ENCODE measurements at places on chromosomes 12 and 14.

DNA sequence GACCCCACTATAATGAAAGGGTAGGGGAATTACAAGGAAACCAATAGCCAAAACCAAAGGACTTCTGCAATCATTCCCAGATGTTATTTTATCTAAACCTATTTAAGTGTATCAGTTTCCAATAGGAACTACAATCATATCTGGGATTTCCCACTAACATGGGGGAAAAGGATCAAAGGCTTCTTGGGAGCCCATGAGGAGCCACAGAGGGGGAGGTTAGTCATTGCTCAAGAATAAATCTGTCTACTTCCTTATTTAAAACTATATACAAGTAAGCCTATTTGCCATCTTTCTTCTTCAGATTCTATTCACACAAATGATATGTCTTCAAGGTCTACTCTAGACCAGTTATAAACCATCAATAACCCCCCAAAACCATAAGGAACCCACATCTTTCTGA, 33.1 kb downstream of the FGD6 start:
- no peak for DNase-seq

DNA sequence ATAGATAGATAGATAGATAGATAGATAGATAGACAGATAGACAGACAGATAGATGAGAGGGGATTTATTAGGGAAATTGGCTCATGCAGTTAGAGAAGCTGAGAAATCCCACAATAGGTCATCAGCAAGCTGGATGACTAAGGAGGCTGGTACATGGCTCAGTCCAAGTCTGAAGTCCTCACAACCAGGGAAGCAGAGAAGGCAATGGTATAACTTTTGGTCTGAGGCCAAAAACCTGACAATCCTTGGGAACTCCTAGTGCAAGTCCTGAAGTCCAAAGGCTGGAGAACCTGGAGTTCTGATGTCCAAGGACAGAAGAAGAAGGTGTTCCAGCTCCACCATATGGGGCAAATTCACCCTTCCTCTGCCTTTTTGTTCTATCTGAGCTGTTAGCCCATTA, 517.6 kb upstream of the ATP2B1 start:
- no peak for DNase-seq

DNA sequence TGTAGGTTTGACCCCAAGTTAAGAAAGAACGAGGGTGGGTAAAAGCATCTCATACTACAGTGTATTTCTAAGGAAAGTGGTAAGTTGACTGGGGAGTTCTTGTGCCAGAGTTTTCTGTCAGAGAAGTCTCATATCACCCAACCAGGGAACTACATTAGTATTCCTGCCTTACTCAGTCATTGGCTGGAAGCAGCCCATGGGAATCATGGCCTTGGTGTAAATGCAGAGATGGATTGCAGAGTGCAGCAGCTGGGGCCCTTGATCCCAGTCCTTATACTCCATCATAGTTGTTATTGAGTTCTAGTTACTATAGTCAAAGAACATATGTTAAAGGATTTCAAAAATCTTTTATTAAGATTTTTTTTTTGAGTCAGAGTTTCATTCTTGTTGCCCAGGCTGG, 105.8 kb downstream of the MNAT1 start:
- DNase-seq = no peak

GRCh38 chr12:3304436-3305165, 186.4 kb upstream of the PRMT8 start:
- no peak for DNase-seq

- DNase-seq = no peak
Measured at GRCh38 chr14:33642691-33643244, 308.1 kb downstream of the EGLN3 start.

DNA sequence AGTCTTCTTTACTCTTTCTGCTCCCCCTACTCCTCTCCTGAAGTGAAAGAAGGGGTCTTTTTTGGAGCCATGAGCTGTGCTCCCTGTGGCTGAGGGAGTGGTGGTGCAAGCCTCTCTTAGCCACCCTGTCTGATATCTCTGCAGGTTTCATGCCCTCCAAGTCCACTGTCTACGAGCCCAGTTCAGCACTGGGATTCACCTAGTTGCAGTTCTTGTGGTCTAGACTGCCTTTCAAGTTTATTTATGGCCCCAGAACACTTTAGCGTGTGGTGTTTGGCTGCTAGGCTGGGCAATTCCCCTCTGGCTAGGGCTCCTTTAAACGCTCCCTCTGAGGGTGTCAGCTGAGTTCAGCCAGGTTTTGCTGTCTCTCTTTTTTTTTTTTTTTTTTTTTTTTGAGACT, 908.6 kb downstream of the TRHDE start:
- DNase-seq = no peak

- DNase-seq = no peak
Measured at GRCh38 chr12:3533703-3534386, 42.8 kb downstream of the PRMT8 start.

GRCh38 chr14:42683707-42684106, 1077.0 kb downstream of the LRFN5 start:
- DNase-seq = no peak

GRCh38 chr14:96309133-96309895, 53.3 kb downstream of the BDKRB1 start:
- no peak for DNase-seq

GRCh38 chr12:82527165-82527780, 159.4 kb upstream of the TMTC2 start:
- peak; percentile 15 for DNase-seq

DNA sequence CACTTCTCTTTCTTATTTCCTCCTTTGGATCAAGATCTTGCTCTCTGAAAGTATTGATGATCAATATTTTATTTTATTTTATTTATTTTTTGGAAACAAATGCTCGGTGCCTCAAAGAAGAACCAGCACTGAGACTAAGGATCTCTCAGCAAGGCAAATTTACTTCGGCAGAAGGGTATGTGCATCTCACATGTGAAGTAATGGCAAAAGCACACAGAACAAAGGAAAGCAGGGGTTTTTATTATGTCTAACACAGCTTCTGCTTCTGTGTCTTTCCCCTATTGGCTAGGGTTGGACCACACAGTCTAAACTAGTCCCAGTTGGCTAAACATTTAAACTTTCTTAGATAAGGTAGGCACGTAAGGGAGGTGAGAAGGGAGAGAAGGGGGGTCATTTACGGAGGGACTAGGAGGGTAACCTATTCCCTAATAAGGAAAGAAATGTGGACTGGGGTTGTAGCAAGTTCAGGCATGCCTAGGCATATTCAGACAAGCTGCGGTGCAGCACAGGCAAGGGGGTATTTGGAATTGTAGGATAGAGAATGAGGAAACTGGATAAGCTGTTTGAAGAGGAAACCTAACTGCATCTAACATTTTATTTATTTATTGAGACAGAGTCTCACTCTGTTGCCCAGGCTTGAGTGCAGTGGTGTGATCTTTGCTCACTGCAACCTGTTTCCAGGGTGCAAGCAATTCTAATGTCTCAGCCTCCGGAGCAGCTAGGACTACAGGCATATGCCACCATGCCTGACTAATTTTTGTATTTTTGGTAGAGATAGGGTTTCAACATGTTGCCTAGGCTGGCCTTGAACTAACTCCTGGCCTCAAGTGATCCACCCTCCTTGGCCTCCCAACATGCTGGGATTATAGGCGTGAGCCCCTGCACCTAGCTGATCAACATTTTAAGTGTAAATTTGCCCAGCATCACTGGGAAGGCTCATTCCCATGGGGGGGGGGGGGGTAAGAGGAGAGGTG, 90.0 kb upstream of the EIF5 start:
- no peak for DNase-seq

DNA sequence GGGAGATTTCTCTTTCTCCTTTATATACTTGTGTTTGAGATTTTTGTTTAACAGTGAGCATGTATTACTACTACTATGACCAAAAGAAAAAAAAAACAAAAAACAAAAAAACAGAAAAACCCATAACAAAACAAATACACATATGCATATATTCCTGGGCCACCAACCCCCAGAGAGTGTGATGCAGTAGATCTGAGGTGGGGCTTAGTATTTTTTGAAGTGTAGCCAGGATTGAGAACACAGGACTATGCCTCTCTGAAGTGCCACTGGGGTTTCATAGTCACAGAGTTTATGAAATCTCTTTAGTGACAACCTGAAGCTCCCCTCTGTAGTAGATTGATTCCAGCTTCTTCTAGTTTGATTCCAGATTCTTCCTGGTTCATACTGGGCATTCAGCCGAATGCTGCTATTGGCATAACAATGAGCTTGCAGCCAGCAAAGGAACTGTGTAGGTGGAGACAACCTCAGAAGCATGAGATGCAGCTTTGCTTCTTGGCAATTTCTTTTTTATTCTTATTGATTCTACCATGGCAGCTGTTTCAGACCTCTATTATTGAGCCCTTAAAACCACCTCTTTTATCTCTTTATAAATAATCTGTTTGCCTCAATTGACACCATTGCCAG, 15.5 kb upstream of the ANO4 start:
- no peak for DNase-seq

DNA sequence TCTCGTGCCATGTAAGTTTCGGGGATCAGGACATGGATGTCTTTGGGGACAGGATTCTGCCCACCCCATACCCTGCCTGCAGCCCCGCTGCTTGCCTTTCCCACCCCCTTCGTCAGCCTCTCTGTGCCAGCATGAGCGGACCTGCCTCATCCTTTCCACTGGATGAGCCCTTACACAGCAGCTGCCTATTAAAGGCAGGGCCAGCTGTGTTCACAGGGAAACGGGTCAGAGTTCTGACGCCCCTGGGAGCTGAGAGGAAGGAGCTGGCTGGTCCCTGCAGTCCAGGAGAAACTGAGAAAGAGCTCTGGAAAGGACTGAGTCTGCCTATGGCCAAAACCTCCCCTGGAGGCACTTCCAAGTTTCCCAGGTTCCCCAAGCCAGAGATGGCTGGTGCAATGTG, 83.5 kb upstream of the NCOR2 start:
- no peak for DNase-seq

GRCh38 chr12:71216725-71217579, 59.2 kb upstream of the TSPAN8 start:
- DNase-seq = peak; percentile 3

GRCh38 chr12:100267603-100268281, 765 bp downstream of the SCYL2 start:
- DNase-seq = no peak

DNA sequence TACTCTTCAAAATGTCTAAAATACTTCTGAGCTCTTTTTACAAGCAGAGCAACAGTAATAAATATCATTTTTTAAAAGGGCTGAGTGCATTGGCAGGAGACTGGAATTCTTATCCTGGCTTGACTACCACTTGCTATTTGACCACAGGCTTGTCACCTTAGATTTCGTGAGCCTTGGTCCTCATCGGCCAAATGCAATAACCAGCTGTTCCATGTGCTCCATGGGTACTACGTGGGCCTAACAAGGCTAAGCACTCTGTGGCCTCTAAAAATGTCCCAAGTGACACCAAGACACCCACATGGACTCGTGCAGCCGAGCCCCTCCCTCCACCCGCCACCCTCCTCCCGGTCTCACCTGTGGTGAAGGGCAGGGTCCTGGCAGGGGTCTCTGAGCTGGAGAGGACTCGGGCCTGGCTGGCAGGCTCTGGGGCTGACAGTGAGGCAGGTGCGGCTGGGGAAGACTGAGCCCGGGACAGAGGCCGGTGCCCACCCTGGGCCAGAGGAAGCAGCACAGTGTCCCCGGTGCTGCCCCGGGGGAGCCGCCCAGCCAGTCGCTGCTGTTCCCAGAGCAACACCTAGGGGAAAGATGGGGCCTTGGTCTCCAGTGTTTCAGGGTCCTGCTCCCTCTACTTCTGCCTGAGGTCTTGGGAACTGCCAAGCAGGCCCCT, 20.1 kb downstream of the SLC48A1 start:
- DNase-seq = no peak

DNA sequence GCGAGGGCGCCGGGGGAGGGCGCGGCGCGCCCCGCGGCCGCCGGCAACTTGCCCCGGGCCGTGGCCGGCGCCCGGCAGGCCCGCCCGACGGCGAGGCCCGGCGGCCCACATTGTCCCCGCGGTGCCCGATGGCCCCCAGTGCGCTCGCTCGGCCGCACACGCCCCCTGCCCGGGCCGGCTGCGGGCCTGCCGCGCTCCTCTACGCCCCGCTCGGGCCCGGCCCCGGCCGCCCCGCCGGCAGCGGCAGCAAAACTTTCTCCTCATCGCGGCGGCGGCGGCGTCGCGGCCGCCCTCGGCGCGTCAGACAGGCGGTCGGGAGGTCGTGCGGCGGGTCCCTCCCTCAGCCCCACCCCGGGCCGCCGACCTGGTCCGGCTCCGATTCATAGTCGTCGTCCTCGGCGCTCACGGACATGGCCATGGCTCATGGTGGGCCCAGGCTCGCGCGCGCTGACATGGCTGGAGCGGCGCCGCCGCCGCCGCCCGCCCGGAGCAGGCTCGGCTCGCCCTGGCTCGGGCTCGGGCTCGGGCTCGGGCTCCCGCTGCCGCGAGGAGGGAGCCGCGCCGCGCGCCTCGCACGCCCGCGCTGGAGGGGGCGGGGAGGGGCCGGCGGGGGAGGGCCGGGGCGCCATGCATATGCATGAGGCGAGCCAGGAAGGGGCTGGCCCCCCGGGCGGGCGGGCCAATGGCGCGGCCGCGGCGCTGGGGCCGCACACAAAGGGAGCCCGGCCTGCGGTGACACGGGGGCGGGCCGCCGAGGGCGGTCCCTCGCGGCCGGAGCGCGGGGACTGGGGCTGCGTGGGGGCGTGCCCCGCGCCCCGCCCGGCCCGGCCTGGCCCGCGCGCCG, 67.1 kb downstream of the RNF34 start:
- DNase-seq = peak; percentile 76

DNA sequence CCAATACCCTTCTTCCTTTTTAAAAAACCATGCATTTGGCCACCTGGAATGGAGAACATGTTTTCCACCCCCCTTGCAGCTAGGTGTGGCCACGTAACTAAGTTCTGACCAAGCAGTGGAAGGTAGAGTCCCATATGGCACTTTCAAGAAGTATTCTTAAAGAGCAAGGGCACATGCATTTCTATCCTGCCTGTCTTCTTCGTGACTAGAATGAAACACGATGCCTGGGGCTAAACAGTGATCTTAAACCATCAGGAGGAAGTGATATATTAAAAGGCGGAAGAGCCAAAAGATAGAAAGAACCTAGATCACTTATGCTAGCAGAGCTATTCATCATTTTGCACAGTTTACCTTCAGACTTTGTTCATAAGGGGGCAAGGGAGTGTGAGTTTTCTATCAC, 16.0 kb upstream of the DDX11 start:
- no peak for DNase-seq

GRCh38 chr12:53061404-53062010, 11.6 kb downstream of the TNS2 start:
- DNase-seq = no peak

All from AML-193 (cell line).